ENCODE measurements at places on chromosomes 4 and X.

- DNase-seq = no peak
Observed at GRCh38 chr4:144597171-144597570, 48.8 kb upstream of the HHIP start.

DNA sequence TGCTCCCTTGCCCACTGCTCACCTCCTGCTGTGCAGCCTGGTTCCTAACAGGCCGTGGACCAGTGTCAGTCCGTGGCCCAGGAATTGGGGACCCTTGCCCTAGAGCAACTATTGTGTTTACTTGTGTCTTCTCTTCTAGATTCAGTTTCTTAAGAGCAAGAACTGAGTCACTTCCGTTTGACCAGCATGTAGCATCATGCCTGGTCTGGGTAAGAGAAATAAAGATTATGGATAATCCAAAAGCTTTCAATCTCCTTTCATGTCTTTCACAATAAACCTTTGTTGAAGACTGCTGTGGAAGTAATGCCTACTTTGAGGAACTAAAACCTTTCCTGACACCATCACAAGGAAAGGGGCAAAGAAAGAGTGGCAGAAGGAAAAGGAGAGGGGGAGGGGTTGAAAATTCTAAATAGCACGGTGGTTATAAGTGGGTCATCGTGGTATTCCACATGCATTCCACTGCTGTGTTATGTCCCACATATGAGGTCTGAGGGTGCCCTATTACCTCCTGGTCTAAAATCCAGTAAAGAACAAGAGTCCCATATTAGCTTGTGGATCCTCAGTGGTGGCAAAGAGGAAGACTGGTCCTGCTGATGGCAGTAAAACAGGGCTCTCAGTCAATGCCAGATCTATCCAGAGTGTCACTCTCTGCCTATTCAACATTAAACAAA lies 133.4 kb downstream of the RASL11B start:
- DNase-seq = no peak

- DNase-seq = no peak
Observed at GRCh38 chrX:151081016-151081415, 95.4 kb upstream of the GPR50 start.

DNA sequence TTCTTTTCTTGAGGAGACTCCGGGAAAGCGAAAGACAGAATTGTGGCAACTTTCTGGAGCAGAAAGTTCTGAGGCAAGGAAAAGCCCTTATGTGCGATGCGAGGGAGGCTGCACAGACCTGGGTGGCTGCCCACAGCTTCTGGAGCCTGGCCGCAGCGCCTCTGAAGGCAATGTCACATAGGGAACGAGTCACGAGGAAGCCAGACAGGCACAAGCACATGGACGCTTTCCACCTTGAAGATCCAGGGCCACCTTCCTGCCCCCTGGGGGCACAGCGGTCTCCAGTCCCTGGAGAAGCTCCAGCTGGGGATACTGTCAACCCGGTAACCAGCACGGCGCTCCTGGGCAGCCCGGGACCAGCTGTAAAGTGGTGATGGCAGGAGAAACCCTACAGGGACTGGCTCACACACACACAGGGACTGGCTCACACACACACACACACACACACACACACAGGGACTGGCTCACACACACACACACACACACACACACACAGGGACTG lies 69.8 kb downstream of the MTNR1A start:
- no peak for DNase-seq

DNA sequence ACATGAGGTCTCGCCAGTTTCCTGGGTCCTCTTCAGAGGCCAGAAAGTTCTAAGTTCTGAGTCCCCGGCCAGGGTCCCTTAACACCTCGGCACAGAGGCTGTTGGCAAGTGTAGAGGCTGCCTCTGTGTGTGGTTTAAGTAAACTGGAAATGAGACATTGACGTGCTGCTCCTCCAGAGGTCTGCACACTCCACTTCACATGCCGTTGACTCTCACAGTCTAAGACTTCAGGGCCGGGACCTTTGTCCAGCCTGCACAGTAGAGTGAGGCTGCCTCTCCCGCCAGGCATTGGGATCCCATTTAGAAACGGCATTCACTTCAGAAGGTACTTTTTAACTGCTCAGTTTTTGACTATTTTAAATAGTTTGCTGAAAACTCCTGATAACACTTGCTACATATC lies 10.6 kb upstream of the TADA2B start:
- DNase-seq = no peak

- no peak for DNase-seq
Observed at GRCh38 chr4:13240066-13240465, 244.1 kb downstream of the RAB28 start.

GRCh38 chr4:101853028-101853427 lies 62.5 kb downstream of the BANK1 start:
- DNase-seq = no peak

DNA sequence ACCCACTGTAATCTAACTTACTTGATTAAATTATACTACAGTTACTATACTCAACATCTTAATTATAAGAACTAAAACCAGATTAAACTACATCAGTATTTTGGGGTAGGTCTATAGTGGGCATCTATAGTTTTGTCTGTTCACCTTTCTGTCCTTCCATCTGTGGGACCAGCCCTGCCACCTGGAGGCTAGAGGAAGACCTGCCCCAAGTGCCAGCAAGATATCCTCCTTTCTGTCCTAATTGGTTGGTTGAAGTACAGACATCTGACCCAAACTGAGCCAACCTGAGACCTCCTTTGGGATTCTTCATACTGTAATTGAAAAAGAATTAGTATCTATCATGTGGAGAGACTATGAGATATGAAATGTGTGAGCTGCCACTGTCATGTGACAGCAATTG lies 172.2 kb upstream of the TLL1 start:
- no peak for DNase-seq

- DNase-seq = no peak
Observed at GRCh38 chr4:167989815-167990214, 102.5 kb upstream of the ANXA10 start.

GRCh38 chr4:89379511-89380044 lies 72.0 kb upstream of the GPRIN3 start:
- DNase-seq = no peak
